Activated CD8-positive, alpha-beta memory T cell treated with anti-CD3 and anti-CD28 coated beads, Interleukin-2, amount 50 U/mL, for 4 hours (primary cell): ENCODE measurements at places on chromosomes 13 and 19.

DNA sequence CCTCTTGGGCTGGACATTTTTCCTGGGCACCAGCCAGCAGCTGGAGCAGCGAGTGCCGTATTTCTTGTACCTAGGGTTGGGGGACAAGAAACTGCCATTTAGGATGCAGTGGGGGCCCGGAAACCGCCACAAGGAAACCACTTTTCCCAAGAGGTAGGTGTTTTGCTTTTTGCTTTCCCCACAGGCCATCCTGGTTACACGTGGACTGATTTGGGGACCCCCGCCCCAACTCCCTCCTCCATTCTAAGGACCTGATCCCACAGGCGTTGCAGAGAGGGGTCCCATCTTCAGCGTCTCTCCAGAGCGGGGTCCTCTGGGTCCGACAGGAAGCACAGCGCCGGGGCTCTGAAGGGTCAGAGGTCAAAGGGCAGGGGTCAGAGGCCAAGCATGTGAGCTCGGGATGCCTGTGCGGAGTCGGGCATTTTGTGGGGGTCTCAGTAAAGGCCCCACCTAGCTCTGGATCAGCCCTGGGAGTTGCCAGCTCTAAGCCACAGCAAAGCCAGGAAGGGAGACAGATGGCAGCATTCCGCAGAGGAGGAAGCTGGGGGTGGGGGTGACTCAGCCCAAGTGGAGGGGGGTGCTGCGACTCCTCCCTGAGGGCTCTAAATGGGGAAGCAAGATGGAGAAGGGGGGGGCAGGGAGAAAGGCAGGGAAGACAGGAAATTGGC lies 4.3 kb downstream of the ZGLP1 start:
- no peak for DNase-seq

DNA sequence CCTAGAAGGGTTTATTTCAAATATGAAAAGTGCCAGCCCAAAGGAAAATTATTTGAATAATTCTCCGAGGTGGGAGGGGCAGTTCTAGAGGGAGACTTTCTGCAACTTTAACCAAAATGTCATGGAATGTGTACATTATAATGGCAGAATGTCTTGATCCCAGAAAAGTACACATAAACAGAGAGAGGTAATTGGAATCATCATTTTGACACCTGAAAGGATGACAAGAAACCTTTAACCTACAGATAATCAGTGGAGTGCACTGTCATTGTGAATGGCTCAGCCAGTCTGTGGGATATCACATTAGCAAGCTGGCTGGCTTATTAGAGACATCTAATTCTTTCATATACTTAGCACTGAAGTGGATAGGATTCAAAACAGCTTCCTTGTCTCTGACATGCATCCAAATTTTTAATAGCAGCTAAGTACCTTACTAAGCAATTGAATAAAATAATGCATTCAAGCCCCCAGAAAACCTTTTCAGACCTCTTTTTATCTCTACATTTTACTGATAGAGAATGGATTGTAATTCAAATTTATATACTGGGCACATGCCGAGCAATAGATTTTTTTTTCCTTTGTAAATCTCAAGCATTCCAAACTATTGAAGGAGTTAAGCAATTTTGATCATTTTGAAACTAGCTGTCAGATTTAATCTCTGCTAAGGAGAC lies 468.6 kb downstream of the COG6 start:
- no peak for DNase-seq

DNA sequence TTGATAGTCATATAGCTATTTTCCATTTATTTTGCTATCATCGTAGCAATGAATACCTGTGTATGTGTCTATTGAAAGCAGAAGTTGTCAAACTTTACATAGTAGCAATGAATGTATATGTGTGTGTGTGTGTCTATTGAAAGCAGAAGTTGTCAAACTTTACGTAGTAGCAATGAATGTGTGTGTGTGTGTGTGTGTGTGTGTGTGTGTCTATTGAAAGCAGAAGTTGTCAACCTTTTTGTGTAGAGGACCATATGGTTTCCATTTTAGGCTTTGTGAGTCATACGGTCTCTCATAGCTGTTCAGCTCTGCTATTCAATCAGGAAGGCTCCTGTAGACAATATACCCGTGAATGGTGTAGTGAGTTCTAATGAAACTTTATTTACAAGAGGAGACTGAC lies 20.8 kb downstream of the NLRP4 start:
- no peak for DNase-seq

DNA sequence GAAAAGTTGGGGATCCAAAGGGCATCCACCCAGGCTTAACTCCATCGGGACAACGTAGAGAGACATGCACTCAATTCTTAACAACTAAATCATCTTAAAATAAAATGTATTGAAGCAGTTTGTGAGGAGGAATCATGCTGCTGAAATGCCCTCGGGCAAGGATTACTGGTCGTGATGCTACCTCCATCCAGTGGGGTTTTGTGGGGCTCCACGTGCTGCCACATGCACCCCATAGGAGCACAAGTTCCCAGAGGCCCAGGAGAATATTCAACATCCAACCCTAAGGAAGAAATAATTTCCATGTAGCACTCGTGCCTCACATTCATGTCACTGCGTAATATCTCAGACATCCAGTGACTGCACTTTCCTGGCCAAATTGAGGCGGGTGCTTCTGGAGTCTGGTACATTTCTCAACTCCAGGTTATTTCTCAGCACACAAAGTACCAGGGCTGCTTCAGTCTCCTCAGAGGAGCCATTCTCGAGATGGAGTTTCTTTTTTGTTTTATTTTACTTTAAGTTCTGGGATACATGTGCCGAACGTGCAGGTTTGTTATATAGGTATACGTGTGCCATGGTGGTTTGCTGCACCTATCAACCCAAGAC lies 429.8 kb downstream of the FOXO1 start:
- no peak for DNase-seq

DNA sequence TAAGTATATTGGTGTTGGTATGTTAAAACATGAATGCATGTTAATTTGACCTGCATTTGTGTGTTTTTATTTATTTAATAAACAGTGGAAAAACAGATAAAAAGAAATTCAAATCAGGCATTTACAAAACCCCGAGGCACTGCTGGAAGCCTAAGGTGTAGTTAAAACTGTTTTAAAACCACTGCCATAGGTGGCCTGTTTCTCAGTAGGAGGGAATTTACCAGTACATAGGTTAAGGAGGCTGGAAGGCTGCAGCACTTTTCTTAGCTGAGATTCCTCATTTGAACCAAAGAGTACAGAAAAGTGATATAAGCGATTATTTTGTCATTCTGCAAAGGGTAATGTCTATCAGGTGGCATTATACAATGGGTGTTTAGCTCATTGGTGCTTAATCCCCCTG lies 99.6 kb downstream of the PAN3 start:
- DNase-seq = no peak

GRCh38 chr19:35279374-35279773 lies 3.0 kb upstream of the HAMP start:
- DNase-seq = no peak

DNA sequence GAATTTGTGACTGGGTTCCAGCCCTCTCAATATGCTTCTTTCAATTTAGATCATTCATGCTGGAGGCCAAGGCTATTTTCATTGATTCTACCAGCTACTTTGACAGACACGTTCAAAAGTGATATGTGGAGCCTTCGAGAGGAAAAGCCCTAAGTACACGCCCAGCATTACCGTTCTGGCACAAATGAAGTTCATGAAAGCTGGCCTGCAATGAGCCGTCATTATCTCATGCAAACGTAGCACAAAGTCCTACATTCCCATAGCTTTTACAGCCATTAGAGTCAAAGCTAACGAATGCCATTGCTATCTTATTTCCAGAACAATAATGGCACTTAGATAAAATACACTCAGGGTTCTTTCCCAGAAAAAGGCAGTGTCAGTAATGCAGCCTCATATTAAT lies 1237.6 kb downstream of the EFNB2 start:
- DNase-seq = no peak

- DNase-seq = no peak
These were observed 34.7 kb upstream of the PEPD start for GRCh38 chr19:33556261-33556660.

DNA sequence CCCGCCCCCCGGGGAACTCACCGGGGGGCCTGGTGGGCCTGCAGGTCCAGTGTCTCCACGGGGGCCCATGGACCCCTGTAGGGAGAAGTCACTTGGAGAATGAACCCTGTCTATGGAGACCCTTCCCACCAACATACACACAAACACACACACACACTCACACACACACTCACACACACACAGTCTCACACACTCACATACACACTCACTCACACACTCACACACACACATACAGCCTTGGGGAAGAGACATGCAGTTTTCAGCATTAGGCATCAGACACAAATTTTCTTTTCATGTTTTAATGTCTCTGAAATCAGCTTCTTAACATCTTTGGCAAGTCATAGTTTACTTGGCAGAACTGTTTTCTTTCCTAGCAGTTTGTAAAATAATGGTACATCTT lies 31.0 kb upstream of the OLFM2 start:
- no peak for DNase-seq

- DNase-seq = no peak
These were observed 159.3 kb downstream of the ITGBL1 start for GRCh38 chr13:101611491-101612475.

DNA sequence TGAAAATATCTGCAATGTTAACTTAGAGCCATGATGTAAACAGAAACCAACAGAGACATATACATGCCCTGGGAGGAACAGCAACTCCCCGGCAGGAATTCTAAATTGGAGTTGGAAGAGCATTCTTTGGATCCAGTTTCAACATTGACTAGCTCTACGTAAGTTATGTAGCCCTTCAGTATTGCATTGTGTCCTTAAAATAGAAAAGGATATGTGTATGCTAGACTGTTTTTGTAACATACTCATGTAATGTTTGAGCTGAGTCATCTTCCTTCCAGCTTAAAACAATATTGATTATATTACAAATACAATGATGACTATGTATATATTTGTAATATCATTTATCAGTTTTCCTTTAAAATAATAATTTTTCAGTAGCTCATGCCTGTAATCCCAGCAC lies 1422.2 kb upstream of the PCDH20 start:
- no peak for DNase-seq

DNA sequence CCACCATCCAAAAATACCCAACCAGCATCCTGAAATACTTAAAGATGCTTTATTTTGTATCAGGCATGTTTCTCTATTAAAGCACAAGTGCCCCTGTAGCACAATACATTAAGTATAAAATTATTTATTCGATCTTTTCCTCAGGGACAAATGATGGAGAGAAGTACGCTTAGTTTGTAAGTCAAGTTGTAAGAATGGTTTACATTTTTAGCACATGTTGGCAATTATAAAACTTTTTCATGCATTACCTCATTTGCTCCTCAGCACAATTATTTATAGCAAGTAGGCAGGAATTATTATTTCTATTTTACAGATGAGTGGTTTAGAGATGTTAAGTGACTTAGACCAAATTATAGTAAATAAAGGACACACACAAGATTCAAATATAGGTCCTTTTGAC lies 232.6 kb upstream of the HTR2A start:
- no peak for DNase-seq

DNA sequence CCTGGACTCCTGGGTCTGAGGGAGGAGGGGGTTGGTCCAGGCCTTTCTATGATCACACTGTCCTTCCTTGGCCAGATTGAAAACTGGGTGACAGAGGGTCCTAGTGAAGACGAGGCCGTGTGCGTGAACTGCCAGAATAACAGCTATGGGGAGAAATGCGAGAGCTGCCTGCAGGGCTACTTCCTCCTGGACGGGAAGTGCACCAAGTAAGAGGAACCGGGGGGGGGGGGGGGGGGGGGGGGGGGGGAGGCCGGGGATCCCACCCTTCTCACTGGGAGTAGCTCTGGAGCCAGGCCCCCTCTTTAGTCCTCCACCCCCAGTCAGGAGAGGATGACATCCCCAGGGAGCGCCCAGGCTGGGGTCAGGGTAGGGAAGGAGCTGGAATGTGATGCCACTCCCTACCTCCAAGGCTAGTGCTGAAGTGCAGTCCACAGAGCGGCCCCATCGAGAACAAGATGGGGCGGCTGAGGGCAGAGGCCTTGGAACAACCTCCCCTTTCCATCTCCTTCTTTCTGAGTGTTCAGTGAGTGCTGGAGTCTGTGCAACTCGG lies 19.4 kb downstream of the CNFN start:
- DNase-seq = no peak

- DNase-seq = peak; percentile 58
These were observed 36.2 kb upstream of the GARRE1 start for GRCh38 chr19:34217952-34218817.

GRCh38 chr13:42548731-42549551 lies 25.0 kb upstream of the TNFSF11 start:
- DNase-seq = no peak

- no peak for DNase-seq
These were observed 29.0 kb downstream of the TNFSF11 start for GRCh38 chr13:42602906-42603305.

DNA sequence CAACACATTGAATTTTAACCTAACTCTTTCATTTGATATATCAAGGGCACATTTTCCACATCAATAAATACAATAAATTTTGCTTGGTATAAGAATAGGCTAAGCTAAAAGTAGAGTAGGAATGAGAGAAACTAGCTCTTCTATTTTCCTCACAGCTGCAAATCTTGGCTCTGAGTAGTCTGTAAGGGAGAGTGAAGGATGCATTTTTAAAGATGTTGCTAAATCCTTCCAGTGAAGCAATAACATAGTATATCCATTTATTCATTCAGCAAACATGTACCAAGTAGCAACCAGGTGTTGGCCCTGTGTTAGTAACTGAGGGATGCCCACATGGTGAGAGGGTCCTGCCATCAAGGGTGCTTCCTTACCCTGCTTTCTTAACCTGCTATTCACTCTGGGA lies 799.9 kb downstream of the PCDH9 start:
- no peak for DNase-seq

DNA sequence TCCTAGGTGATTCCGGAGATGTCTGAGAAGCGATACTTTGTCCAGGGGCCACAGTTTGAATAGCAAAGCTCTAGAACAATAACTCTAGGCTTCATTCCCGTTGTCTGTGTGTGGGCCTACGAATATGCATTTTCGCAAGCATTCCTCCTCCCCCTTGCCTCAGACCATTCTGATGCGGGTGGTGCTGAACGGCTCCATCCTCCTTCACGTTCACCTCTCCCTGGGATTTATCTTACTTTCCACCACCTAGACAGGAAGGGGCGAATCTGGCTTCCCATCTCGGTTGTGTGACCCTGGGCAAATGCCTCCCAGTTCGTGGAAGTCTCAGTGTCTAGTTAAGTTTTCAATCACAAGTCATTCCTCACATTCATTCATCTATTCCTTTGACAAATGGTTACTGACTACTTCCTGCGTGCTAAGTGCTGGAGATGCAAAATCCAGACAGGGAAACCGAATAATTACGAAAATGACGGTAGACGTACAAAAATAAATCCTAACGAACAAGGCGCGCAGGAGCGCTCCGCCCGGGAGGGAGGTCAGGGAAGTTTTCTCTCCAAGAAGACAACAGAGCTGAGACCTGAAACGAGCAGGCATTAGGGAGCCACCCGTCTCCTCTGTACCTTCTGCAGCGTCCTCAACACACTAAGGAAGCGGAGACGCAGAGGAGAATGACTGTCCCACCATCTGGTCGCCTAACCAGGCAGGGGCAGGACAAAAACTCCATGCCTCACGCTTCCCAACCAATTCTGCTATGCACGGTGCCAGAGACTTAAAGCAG lies 1.3 kb upstream of the CNOT3 start:
- no peak for DNase-seq

DNA sequence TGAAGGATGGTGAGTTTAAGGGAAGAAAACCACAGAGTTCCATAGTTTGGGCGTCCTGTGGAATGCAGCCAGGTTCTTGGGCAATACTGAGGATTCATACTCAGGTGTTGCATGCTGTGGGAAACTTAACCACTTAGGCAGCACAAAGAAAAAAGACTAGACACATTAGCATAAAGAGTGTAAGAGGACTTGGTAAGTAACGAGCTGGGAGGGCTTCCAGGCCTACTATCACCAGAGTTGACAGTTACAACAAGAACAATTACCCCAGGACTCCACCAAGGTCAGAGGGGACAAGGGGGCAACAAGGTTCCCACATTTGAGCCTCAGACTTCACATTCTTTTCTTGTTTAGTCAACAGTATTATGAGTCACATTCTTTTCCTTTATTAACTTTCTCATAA lies 33.2 kb downstream of the KCTD12 start:
- no peak for DNase-seq
